ENCODE measurements at places on chromosomes 5 and 9.

- DNase-seq: no peak
These were observed 38.1 kb upstream of the SARDH start for GRCh38 chr9:133775951-133776905.

DNA sequence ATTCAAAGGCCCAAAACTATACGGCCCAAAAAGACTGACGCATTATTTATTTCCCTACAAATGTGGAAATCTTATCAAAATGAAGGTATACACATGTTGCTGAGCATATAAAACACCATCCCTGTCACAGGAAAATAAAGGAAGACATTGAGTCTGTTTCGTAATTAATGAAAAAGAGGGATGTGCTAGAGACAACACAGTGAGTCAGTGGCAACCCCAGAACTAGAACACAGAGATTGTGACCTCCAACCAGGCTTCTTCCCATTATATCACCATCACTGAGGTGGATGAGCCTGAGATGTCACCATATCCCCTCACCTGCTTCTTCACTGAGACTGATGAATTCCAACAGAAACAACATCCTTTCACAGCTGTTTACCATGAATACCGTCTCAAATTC lies 3.8 kb downstream of the NDUFA8 start:
- DNase-seq: no peak

- DNase-seq: no peak
These were observed 85.9 kb upstream of the LIFR start for GRCh38 chr5:38642189-38642911.

DNA sequence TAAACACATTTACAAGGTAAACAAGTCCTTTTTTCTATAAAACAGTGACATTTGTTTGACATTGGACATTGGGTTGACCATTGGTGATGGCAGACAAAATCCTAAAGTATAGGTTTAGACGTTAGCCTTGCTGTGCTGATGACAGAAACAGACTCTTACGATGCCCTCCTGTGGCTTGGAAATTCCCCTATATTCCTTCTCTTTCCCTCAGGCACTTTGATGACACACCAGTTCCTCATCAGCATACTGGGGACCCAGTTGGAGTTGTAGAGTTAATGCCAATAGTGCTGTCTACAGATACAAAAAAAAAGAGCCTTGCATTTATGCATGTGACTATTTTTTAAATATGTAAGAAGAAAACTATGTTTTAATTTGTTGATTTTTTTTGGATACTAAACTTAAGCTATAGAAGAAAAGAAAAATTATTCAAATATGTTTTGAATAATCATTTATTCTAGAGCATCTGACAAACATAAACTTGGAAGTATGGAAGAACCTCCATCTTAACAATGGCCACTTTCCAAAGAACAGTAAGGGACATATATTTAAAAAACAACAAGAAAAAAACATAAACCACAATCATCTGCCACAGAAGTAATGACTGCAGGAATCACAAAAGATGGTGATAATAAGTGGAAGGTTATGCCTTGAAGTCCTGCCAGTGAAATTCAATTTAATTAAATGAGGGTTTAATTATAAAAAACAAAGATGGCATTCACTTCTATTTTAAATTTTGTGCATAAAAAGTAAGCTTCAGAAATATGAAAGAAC lies 75.6 kb upstream of the SNCAIP start:
- DNase-seq: no peak
